ENCODE measurements at places on chromosomes 12 and 14. TPM values are rescaled to one million over a fixed set of nuclear protein-coding genes. Genes with fewer than 3 reads are reported as not detected.

DNA sequence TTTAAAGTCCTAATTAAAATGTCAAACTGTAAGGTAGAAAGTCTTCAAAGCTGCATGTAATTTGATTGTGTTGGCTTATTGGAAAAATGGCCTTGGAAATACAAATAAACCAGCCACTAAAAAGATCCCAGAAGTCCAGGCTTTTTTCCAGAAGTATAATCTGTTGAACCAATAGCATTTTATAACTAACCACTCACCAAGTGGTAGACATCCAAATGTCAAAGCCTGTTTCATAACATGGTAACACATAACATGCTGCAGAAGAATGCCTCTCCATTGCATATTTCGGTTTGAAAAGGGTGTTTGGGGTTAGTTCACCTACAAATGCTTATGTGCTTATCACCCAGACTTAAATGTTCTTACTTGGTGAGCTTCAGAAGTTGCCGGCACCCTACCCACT lies 183.7 kb upstream of the DIO2 start:
- ATAC-seq = no peak

- ATAC-seq = no peak
Measured at GRCh38 chr14:74204491-74204890, 34.8 kb upstream of the VSX2 start.

DNA sequence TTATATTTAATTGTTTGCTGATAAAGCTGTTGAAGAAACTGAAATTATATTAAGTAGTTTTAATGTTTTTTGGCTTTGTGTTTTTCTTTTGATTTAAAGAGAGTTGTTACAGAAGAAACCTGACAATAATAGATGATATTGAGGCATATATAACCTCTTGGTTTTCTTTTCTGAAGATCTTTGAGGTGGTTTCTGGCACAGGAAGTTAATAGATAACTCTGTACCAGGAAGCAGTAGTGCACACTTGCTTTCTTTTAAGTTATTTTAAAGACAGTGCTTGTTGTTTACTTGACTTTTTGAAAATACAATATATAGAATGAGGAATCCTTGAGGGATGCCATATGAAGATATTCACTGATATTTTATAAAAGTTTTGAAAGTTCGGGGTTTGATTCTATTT lies 209.0 kb upstream of the FBXO33 start:
- no peak for ATAC-seq

DNA sequence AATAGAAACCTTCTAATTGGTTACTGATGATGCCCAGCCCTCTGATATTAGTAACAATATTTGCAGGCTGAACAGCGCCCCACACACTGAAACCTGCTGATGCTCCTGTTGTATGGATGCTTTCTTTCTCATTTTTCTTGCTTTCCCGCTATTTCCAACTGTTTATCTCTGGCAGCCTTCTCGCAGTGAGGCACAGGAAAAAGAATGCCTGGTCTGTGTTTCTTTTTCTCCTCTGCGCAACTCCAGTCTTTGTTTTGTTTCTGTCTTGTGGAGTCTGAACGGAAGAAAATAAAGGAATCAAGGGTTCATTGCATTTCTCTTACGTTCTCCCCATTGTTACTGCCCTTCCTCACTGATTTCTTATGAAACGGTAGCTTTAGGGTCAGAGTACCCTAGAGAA lies 451.2 kb downstream of the EGLN3 start:
- no peak for ATAC-seq

GRCh38 chr14:58587271-58587670 lies 50.5 kb upstream of the DACT1 start:
- ATAC-seq = no peak

DNA sequence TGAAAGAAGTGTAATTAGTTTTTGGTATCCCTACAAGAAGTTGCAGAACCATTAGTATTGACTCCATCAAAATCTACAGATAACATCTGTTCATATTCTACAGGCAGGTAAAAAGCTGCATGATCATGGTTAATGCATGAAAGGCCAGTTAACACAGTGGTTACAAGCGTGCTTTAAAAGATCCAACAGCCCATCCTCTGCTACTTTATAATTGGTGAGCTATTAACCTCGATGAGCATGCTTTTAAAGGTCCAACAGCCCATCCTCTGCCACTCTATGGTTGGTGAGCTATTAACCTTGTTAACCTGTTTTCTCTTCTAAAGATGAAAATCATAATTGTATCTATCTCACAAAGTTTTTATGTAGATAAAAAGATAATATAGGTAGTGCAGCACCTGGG lies 289.3 kb downstream of the DUSP6 start:
- no peak for ATAC-seq

- no peak for ATAC-seq
Measured at GRCh38 chr12:108309674-108310312, 29.3 kb downstream of the CMKLR1 start.

DNA sequence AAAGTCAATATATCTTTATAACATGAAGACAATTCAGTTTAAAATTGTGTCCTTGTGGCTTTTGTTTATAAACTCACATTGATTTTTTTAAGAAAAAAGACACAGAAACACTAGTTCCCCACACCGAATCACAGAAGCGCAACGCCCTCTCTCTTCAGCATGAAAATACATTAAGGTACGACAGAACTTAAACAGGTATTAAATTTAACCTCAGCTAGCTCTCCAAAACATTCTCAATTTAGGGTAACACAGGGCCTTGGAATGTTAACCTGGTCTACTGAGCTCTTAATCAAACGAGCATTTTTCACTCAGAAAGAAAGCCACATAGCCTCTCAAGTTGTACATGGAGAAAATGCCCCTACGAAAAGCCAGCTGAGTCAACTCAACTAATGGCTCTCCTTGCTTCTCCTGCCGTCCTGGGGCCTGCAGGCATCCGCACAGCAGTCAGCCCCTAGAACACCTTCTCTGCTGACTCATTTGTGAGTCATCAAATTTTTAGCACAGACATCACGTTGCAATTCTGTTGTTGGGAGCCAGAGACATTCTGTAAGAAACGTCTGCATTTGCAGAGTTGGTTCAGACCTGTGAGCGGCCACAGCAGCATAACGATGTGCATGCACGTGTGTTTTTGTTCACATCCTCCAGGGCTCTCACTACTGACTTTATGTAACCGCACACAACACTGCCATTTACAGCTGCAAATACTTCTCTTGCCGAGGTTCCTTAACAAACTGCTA lies 141.6 kb downstream of the ITPR2 start:
- peak; percentile 63 for ATAC-seq

DNA sequence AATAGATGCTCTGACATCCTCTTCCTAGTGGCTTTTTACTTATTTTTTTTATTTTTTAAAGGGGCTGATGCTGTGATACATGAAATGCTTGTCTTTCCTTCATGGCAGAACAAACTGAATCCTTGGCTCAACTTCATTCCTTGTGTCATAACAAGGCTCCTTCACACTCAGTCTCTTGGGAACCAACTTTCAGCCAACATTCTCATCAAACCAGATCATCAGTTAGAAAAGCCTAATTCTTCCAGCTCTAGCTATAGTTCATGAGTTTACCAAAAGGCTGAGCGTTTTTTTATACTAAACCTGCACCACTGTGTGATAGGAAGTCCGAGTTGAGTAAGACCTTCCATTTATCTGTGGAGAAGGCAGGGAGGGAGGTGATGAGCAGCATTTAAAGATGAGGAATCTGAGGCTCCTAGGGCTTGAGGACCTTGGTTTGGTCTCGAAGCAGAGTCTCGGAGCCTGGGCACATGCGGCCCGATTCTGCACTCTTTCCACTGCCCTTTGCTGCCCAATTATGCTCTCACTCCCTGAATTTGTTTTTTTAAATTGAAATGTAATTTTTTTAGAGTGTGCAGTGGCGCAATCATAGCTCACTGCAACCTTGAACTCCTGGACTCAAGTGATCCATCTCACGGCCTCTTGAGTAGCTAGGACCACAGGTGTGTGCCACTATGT lies 8.2 kb downstream of the GPRC5D start:
- ATAC-seq = peak; percentile 77

DNA sequence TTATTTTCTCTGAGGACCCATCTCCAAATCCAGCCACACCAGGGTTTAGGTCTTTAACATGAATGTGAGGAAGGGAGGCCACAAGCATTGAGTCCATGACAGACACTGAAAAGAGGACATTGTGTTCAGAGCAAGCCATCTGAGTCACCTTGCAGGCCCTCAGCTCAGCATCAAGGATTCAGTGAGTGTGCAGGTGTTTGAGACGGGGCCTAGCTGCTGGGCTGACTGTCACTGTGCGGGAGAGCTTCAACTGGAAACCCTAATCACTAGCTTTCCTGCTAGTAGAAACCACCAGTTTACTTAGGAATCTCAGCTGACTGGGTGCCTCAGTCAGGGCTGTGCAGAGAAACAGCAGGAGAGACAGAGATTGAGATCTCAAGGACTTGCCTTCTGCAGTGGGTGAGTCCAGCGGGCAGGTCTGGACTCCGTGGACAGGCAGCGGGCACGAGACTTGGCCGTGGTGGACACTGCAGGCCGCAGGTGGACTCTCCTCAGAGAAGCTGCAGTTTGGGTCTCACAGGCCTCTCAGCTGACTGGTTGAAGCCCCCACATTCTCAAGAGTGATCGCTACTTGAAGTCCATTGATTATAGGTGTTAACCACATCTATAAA lies 86.1 kb upstream of the DYNC1H1 start:
- no peak for ATAC-seq

- no peak for ATAC-seq
Measured at GRCh38 chr12:32413412-32413811, 14.1 kb downstream of the FGD4 start.

GRCh38 chr14:20247646-20248246 lies 8.7 kb downstream of the OR11H4 start:
- no peak for ATAC-seq

Gene CLEC2A
- not detected for total RNA-seq

Gene SLC6A15
- 2.3 TPM for total RNA-seq

Gene RNASE1
- 87.2 TPM for total RNA-seq

Gene EFS
- 22.6 TPM for total RNA-seq

All from gastroesophageal sphincter (tissue), 4 donors.